ENCODE measurements at places on chromosomes 16 and 17. TPM values are rescaled to one million over a fixed set of nuclear protein-coding genes. Genes with fewer than 3 reads are reported as not detected.

TNFSF13 gene
- polyA plus RNA-seq: 1.4 TPM

TSNAXIP1 gene
- polyA plus RNA-seq: not detected

GAS2L2 gene
- polyA plus RNA-seq: not detected

GRIN2C gene
- polyA plus RNA-seq: not detected

ZNF469 gene
- polyA plus RNA-seq: not detected

ERN2 gene
- polyA plus RNA-seq: not detected

OR3A2 gene
- polyA plus RNA-seq: not detected

GRCh38 chr17:6927290-6928126, 68.3 kb upstream of the ALOX12 start:
- DNase-seq: no peak

- DNase-seq: no peak
Measured at GRCh38 chr16:88327561-88328312, 55.0 kb upstream of the ZNF469 start.

DNA sequence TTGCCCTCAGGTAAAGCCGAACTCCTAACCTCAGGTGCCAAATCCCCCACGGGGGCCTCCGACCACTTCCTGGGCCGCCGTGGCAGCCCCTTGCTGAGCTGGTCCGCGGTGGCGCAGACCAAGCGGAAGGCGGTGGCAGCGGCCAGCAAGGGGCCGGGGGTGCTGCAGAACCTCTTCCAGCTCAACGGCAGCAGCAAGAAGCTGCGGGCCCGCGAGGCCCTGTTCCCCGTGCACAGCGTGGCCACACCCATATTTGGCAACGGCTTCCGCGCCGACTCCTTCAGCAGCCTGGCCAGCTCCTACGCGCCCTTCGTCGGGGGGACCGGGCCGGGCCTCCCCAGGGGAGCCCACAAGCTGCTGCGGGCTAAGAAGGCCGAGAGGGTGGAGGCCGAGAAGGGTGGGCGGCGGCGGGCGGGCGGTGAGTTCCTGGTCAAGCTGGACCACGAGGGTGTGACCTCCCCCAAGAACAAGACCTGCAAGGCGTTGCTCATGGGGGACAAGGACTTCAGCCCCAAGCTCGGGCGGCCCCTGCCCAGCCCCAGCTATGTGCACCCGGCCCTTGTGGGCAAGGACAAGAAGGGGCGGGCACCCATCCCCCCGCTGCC, 51.6 kb downstream of the ACTG1 start:
- DNase-seq: peak; percentile 51

GRCh38 chr17:77273397-77274085, 132.8 kb downstream of the SEC14L1 start:
- DNase-seq: no peak

DNA sequence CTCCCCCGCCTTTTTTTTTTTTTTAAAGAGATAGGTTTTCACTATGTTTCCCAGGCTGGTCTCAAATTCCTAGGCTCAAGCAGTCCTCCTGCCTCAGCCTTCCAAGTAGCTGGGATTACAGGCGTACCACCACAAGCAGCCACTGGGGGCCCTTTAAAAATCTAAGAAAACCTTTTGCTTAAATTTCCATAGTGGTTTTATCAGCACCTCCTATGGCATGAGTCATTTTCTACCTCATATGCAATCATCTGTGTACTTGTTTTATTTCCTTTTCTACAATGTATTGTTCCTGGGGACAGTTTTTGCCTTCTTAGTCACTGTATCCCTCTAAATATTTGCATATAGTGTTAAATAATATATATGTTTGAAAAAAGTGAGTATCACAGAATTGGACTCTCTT, 29.2 kb downstream of the GNA13 start:
- peak; percentile 64 for DNase-seq

DNA sequence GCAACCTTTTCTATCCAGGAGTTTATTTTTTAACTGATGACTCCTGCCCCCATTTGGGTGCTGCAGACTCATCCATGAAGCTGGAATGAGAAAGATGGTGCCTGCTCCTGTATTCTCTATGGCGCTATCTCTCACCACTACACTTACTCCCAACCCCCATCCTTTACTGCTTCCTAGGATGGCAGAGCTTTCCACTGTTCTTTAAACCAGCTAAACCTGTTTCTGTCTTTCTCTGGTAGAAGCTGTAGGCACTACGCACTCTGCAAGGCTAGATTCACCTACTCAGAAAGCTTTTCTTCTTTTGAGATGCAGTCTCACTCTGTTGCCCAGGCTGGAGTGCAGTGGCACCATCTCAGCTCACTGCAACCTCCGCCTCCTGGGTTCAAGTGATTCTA, 47.0 kb downstream of the ADAMTS18 start:
- no peak for DNase-seq

- DNase-seq: no peak
Measured at GRCh38 chr16:85961988-85962915, 63.3 kb downstream of the IRF8 start.

- DNase-seq: no peak
Measured at GRCh38 chr16:13313351-13313750, 412.0 kb downstream of the SHISA9 start.

DNA sequence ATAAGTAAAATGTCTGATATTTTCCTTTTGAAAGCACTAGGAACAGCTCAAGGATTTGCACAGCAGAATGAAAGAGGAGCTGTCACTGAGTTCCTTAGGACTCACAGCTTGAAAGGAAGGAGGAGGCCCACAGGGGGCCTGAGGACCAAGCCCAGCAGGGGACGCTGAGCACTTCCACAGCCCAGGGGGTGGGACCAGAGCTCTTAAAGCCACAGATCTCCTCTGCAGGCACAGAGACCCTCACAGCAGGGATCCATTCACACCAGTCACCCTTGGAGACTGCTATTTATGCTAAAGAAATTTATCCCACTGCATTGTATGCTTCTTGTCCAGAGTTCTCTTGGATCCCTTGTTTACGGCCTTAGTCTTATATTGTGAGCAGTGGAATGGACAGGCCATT, 253.3 kb downstream of the STX8 start:
- DNase-seq: no peak

GRCh38 chr16:23072084-23072599, 77.1 kb downstream of the USP31 start:
- no peak for DNase-seq

Data from immature natural killer cell (primary cell).